ENCODE measurements at places on chromosomes 2 and 18. TPM values are rescaled to one million over a fixed set of nuclear protein-coding genes. Genes with fewer than 3 reads are reported as not detected.

Gene AQP12A
- total RNA-seq, result not detected

Gene RAB6C
- total RNA-seq, result not detected

Gene IFIH1
- total RNA-seq, result 12.6 TPM

Gene WIPF1
- total RNA-seq, result 56.5 TPM

Gene MDH1B
- total RNA-seq, result not detected

- DNase-seq, result no peak
Measured at GRCh38 chr2:182191061-182191460, 205.4 kb downstream of the PPP1R1C start.

- no peak for DNase-seq
Measured at GRCh38 chr2:124662946-124663644, 638.0 kb downstream of the CNTNAP5 start.

- DNase-seq, result no peak
Measured at GRCh38 chr2:135984199-135985017, 1.0 kb downstream of the DARS1 start.

- no peak for DNase-seq
Measured at GRCh38 chr2:54775710-54776109, 52.2 kb downstream of the EML6 start.

Gene ANKRD30B
- total RNA-seq, result 3.6 TPM

GRCh38 chr2:48089644-48090043, 183.3 kb upstream of the FBXO11 start:
- no peak for DNase-seq

DNA sequence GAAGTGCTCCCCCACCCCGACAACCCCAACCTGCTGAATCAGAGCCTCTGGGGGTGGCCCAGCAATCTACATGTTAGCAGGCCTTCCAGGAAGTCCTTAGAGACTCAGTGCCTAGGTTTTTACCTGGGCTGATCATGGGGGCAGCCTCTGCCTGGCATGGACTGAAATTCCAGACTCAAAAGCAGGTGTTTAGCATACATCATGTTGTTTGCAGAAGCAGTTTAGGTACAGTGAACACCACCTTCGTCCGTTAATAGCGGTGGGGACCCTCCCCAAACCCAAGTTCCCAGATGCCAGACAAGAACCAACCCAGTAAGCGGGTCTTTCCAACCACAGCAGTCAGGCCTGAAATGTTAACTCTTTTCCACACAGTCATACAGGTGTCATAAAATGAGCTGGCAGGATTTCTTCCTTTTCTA, 26.4 kb upstream of the GALR1 start:
- DNase-seq, result no peak

DNA sequence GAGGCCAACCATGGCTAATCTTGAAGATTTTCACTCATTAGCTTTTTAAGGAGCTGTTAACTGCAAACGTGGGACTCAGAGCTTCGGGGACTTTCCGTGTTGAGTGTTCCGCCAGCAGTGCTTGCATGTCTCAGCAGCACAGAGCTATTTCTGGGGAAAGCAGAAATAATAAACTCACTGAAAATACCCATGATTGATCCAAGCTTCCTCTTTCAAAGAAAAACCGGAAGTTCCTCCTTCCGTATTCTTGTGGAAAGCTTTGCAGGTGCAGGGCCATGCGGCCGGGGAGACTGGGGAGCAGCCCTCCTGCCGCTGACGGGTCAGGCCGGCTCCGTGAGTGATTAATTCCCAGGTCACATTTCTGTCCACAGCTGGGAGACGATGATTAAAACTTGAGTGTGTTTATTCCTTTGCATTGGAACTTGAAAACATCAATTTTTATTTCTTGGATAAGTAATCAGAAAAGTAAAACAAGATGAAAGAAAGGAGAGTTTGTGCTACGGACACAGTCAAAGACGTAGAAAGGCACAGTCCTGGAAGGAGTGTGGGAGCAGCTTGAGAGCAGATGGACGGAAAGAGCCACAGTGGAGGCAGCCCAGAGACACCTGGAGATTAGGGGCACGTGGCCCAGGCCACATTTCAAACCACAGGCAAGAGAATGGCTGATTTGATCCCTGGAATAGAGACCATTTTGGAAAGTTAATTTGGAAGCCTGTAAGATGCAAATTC, 54.2 kb upstream of the CTDP1 start:
- DNase-seq, result no peak

GRCh38 chr2:218540015-218540414, 28.1 kb downstream of the USP37 start:
- DNase-seq, result no peak

GRCh38 chr18:43888598-43888997, 611.3 kb upstream of the SYT4 start:
- no peak for DNase-seq

Gene SERPINB7
- total RNA-seq, result not detected

Gene GPR45
- total RNA-seq, result not detected

DNA sequence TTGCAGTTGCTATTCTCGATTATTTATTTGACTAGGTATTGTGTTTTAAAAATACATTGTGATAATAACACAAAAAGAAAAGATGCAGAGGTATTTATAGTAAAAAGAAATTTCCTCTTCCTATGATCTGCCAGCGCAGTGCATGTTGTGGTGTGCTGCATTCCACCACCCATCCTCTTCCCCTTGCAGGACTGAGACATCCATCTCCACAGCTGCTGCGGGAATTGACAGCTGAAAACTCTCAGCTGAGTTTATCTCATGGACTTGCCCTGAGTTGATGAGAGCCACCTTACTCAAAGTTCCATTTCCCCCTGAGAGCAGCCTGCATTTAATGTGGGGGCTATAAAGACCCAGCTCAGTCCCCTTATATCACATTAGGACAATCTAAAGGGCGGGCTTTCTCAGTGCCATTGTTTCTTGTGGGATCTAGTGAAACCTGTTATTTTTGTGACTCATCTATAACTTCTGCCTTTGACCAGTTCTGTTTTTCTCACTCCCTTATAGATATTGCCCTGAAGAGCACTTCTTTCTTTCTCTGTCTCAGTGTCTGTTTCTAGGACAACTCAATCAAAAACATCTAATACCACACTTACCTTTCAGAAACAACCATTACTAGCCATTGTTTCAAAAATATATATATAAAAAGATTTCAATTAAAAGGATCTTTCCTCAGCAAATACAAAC, 698.5 kb downstream of the NR4A2 start:
- DNase-seq, result no peak

DNA sequence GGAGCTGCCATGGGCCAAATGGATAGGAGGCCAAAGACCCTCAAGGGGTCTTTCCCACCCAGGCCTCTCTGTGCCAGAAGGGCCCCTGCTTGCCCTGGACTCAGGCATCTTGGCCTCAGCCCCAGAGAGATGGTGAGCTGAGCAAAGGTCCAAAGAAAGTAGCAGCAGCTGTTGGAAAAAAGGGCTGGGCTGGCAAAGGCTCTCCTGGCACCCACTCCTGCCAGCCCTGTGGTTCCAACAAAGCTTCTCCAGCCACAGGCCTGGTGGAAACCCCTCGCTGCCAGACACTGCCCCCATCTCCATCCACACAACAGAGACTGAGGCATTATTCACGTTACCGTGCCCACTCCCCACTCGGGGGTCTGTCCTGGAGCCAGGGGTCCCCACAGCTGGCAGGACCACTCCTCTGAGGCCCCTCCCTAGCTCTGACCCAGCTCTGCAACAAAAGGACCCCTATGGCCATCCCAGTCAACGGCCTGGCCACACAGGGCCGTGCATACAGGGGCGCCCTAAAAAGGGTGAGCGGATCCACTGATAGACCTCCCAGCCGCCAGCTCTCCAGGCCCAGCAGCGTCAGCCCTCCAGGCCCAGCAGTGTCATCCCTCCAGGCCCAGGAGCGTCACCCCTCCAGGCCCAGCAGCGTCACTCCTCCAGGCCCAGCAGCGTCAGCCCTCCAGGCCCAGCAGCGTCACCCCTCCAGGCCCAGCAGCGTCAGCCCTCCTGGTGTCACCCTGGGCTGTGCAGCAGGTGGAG, 10.1 kb downstream of the BIN1 start:
- no peak for DNase-seq

- no peak for DNase-seq
Measured at GRCh38 chr2:214100488-214100887, 310.4 kb upstream of the VWC2L start.

Measured in tibial nerve (tissue), 4 donors.